Activated CD8-positive, alpha-beta memory T cell treated with anti-CD3 and anti-CD28 coated beads for 1 hour (primary cell): ENCODE measurements at places on chromosomes 11 and 22.

DNA sequence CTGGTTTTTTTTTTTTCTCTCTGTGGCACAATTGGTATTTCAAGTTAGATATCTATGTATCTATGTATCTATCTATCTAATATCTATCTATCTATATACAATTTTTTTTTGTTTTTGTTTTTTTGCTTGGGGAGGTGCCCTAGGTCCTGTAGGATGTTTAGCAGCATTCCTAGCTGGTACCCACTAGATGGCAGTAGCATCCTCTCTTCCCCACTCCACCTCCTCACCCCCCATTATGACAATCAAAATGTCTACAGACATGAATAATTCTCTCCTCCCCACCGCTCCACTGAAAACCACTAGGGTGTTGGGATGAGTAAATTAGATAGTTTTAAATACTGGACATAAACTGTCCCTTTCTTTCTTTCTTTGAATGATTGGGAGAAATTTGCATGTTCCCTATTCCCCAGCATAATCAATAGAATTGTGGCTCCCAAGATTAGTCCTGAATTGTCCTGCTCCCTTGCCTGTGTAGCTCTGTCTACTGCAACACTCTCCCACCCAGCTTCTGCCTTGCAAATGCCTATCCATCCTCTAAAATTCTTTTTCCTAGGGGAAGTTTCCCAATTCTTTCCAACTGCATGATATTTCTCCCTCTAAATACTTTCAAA is 1152.4 kb downstream of the LRRC4C start:
- no peak for DNase-seq

GRCh38 chr11:64710418-64711137 is 12.4 kb downstream of the NRXN2 start:
- DNase-seq: no peak

DNA sequence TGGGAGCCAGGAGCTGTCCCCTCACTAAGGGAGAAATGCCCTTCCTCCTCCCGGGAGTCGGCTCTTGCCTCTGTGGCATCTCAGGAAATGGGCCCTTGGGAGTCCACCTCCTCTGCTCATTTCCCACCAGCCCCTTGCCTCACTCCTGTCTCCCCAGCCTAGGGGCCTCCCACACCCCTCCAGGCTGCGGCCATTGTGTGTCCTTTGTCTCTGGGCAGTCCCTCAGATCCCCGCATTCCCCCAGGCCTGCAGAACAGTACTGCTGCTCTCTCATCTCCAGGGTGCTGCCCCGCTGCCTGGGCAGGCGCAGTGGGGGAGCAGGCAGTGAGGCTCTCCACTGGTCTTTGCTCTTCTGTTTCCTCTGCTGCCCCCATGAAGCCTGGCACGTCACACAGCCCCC is 25.0 kb downstream of the ADA2 start:
- DNase-seq: no peak

- DNase-seq: no peak
These were observed 31.4 kb upstream of the ACR start for GRCh38 chr22:50706481-50707125.

DNA sequence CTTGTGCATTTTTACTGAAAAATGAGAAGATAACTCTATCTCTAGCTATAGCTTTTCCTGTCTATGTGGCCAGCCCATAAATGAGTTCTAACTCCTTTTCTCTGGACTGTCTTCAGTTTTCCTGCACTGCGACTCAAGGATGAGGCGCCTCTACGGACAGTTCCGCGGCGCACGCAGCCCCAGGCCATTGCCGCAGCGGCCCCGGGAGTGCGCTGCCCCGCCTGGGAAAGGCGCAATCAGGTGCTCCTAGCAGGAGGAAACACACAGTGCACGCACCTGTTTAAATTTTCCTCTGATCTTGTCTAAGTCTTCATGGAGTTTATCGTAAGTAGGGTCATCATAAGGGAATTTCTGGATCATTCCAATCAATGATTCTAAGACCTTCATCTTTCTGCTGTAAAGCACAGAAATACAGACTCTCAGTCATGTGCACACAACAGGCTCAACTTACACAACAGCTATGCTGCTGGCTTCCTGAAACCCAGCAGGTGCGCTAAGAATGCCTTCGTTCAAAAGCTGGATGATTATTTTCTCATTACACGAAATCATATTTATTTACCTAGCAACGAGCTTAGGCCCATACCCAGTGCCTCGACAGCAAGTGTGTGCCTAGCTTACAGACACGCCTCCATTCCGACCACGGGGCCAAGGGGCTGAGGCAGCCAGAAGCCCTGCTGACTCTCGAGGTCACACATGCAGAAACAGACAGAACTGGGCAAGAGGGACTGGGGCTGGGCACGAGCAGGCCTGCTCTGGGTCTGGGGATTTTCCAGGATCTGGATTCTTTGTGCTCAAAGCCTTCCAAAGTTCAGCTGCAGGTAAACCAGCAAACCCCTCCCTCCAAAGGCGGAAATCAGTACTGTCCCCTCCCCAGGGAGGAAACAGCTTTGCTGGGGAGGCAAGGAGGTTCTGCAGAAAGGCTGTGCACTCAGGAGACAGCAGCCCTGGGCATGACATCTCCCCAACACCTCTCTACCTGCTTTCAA is 7.2 kb downstream of the LTO1 start:
- no peak for DNase-seq

GRCh38 chr11:109729761-109730160 is 307.8 kb downstream of the C11orf87 start:
- DNase-seq: no peak

DNA sequence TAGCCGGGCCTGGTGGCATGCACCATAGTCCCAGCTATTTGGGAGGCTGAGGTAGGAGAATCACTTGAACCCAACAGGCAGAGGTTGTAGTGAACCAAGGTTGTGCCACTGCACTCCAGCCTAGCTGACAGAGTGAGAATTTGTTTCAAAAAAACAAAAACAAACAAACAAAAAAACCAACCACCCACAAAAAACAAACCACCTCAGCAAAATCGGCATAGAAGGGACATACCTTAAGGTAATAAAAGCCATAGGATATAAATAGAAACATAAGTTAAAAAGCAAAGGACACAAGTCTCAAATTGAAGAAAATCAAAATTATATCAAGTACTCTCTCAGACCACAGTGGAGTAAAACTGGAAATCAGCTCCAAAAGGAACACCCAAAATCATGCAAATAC is 33.2 kb downstream of the PIWIL3 start:
- DNase-seq: no peak

- DNase-seq: peak; percentile 10
These were observed 50.2 kb downstream of the LIF start for GRCh38 chr22:30196141-30196879.

GRCh38 chr11:2924381-2924780 is 4.8 kb downstream of the PHLDA2 start:
- no peak for DNase-seq

GRCh38 chr11:117483372-117483771 is 155.7 kb downstream of the CEP164 start:
- no peak for DNase-seq

- DNase-seq: no peak
These were observed 109.1 kb downstream of the RASSF10 start for GRCh38 chr11:13118194-13118593.

- no peak for DNase-seq
These were observed 22.2 kb upstream of the ZNF143 start for GRCh38 chr11:9438611-9439010.

DNA sequence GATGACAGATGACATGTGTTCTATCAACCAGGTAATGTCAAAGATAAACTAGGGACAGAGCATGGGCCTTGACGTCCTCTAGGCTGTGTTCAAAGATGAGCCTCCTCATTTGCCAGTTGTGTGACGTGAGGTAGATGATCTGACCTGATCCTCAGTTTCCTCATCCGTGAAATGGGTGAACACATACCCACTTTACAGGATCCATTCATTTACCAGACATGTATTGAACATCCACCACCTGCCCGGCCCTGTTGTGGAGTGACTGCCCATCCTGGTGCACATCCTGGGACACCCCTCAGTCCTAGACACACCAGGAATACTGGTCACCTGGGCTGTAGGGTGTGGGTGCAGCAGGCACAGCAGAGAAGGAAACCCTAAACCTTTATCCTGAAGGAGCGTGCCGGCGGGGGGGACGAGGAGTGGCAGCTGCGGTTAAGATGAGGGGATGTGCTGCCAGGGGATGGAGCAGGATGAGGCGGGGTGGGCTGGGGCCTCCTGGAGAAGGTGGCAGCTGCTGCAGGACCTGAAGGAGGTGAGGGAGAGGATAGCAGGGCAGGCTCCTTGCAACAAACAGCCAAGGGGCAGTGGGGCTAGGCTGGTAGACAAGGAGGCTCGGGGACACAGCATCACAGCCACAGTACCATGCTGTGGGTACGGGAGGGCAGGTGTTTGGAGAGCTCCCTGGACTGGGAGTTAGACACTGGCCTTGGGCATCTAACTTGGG is 8.4 kb downstream of the CLDN5 start:
- DNase-seq: no peak

DNA sequence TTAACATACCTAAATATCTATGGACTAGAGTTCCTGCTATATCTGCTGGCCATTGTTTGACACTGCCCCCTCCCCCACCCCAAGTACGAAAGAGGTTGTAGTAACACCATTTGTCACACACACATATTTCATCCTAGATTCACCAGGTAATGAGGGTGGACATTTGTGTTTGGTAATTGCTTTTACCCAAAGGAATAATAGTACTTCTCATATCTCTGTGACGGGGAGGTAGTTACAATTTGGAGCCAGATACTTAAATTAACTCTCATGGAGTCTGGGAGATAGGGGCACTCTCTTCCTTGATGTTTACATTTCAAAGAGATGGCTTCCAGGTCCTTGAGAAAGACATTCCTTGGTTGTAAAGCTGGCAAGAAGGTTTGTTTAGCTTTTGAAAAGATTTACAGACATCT is 38.7 kb downstream of the REXO2 start:
- DNase-seq: no peak

DNA sequence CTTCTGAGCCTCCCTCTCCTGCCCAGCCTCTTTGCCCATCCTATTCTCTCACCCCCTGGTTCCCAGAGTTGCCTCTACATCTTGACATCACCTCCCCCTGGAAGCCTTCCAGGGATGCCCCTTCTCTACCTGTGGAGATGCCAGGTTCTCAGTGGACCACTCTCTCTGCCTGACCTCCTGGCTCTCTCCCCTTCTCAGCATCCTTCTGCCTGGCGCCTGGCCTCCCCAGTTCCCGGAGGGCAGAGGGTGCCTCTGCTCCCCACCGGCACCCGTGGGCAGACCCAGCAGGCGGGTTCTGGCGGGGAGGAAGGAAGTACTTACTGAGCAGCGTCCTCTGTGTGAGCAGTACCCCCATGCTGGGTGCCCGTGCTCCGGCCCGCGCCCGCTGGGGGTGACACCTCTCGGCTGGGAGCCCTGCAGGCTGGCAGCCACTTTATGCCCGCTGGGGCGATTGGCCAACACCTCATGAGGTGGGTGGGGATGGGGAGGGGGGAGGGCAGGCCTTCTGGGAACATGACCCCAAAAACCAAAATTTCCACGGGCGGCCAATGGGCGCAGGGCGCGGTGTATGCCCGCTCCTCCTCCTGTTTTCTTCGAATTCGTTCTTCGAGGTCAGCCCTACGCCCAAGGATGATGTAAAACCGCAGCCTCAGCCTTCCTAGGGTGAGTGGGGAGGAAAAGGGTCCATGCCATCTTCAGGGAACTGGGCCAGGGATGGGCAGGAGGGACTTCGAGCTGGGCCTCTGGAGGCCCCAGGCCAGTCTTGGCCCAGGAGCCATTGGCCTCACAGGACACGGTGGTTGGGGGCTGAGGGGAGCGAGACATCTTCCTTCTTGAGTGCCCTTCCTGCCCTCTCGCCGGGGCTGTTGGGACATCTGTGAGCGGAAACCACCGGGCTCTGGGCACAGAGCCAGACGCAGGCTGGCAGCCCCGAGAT is at the start of gene OSM:
Gene OSM (minus strand): TSS at position 407 of the 937 bp plus-strand sequence. CDS start 52 bp downstream, at position 355.
- no peak for DNase-seq

DNA sequence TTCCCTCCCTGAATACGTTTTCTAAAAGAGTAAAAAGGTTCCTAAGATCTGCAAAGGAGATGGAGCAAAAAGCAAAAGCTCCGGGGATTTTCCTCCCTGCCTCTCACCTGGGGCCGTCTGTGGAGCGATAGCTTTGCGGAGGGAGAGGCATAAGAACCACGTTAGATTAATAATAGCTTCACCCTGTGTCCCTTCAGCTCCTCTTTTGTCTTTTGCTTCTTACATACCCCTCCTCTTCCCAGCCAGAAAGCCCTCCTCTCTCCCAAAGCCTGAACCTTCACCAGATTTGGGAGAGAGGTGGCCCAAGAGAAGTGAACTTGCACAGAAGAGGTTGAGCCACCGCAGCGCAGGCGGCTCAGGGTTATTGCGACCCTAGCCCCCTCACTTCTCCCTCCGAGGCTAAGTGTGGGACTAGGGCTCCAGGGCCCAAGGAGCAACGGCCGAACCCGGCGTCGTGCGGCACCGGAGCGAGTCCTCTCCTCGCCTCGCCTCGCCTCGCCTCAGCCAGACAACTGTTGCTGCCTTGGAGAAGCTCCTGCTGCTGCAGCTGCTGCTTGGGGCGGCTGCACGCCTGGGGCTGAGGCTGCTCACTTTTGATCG is 97.6 kb upstream of the HSD17B12 start:
- DNase-seq: no peak

GRCh38 chr11:34495724-34496377 is 17.7 kb downstream of the ELF5 start:
- DNase-seq: no peak

DNA sequence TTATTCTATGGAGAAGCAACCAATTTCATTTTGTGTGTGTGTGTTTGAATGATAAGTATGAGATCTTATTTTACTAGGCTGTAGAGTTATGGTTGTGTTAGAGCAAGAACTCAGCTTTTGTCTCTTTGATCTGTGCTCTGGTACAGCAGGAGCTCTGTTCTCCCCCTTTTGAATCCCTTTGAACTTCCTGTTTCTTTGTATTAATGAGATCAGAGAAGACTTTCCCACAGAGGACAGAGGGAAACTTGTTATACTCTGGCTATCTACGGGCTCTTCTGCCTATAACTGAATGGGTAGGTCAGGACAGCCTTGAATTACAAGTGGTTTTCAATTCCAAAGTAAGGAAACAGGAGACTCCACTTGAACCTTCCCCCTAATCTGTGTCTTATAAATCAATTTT is 1015.0 kb upstream of the RAG2 start:
- DNase-seq: no peak

DNA sequence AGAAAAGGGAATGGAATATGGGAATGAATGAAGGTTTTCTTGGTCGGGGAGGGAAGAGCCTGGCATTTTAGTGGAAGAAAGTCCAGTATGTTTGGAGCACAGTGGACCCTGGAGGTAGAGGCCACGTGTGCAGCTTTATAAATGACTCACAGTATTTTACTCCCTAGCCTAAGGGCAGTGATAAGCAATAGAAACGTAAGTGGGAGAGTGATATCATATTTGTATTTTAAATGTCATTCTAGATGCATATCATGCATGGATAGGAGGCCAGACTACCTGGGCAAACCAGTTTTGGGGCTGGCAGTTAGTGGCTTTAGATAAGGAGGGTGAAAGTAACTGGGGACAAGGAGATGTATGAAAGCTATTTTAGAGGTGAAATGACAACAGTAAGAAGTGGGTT is 174.1 kb downstream of the ARHGAP42 start:
- DNase-seq: no peak

DNA sequence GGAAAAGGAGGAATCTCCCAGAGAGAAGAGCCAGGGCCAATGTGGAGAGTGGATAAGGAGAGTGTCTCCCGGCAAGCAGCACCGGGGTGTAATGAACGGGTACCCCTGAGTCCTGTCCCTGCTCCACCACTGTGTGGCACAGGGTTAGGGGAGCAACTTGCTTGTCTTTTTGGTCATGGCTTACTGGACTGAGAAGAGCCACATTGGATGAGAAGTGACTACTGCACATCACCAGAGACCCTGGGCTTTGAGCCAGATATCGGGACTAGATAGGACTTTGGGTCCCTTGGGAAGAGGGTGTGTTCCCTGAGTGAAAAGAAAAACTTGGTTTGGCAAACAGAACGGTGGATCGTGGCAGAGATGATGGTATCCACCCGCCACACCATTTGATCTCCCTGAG is 24.6 kb downstream of the SDHAF2 start:
- DNase-seq: no peak
